ENCODE measurements at places on chromosomes 3 and 15. TPM values are rescaled to one million over a fixed set of nuclear protein-coding genes. Genes with fewer than 3 reads are reported as not detected.

The OCA2 gene
- not detected for total RNA-seq

The CCDC54 gene
- not detected for total RNA-seq

The AADAC gene
- total RNA-seq: not detected

The TGM4 gene
- total RNA-seq: not detected

The KCTD6 gene
- 11.6 TPM for total RNA-seq
